NCI-H2029 (cell line): ENCODE measurements at places on chromosomes 13 and 19.

DNA sequence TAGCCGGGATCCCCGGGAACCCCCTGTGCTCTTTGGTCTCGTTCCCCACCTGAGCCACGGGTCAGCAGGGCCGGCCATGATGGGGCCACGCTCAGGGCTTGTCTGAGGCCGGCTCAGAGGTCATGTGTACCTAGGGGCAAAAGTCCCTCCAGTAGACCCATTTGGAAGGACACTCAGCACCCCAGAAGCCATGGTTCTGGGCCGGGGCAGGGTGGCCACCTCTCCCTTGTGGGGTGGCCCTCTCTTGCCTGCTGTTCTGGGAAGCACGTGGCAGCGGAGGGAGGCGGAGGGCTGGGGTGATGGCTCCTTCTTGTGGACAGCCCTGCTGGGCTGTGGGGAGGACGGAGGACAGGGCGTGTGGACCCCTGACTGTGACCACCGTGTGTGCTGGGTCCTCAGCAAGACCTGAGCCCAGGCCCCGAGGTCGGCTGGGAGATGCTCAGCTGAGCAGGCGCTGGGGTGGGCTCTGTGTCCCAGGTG, 6.4 kb upstream of the PEAK3 start:
- DNase-seq, result no peak

DNA sequence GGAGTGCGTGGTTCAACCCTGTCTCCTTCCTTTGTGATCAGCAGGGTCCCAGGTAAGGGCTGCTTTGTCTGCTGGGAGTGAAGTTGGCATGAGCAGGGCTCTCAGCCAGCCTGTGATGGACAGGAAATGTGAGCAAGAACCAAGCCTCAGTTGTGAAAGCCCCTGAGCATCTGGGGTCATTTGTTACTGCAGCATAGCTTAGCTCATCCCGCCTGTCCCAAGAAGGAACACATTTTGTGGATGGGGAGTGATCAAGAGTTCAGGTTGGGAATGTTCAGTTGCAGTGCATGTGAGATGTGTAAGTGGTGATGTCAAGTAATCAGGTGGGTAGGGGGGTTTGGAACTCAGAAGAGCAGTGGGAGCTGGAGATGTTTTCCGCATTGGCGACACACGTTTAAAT, 152.4 kb downstream of the DPF1 start:
- no peak for DNase-seq

DNA sequence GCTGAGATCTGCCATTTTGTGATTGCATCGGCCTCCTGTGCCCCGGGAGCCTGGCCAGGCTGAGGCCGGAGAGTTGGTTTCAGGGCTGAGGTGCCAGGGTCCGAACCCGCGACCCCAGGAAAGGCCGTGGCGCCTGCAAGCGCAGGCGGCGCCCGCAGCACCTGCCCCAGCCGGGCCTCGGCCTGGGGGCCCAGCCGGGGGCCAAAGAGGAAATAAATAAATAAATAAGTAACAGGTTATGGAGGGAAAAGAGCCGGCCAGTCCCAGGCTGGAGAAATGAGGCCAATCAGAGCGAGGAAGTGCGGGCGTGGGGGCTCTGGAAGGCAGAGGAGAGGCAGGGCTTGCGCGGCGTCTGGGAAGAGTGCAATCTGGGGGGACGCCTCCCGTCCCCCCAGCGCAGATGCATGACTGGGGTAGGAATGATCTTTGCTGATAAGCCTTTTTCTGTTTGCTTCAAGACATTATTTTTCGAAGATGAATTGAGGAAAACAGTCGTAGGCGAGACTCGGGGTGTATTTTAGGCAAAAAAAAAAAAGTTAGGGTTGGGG, 145.6 kb upstream of the ZNF536 start:
- no peak for DNase-seq

DNA sequence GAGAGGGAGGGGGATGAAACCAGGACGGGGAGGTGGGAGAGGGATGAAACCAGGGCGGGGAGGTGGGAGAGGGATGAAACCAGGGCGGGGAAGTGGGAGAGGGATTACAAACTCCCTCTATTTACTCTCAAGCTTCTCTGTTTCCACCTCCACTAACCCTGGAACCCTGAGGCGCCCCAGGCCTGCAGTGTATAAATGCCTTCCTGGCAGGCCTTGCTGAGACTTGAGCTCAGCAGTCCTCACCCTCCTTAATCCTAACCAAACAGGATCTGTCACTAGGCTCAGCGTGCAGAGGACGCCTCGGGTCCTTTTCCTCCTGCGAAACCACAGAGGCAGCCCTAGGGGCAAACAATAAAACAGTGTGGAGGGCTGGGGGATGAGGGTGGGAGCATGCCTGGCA, 32.1 kb upstream of the OR1M1 start:
- no peak for DNase-seq

DNA sequence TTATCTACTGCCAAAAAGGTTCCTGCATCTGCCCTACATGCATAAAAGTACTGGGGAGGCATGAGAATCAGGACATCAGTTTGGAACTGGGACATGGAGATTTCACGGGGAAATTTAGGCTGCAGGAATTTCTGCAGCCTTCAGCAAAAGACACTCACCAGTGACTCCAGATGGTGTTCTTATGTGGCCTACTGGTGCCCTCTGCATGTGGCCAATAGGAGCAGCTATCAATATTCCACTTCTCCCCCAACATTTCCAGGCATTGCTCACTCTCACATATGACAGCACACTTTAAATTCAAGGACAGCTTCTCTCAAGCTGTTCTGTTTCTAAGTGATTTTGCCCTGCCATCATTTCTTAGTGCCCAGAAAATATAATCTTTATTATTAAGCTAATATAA, 570.5 kb upstream of the ARGLU1 start:
- no peak for DNase-seq

GRCh38 chr13:45209229-45209628, 8.4 kb upstream of the KCTD4 start:
- DNase-seq, result no peak

DNA sequence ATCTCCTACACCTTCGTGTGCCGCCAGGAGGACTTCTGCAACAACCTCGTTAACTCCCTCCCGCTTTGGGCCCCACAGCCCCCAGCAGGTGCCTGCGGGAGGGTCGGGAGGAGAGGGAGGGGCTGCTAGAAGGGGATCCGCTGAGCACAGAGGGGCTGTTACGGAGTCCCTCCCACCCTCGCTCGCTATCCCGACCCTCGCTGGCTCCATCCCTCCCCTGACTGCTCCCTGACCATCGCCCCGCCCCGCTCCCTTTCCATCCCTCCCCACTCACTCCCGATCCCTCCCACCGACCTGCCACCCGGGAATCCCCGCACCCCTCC, 780 bp downstream of the CD177 start:
- DNase-seq, result no peak

DNA sequence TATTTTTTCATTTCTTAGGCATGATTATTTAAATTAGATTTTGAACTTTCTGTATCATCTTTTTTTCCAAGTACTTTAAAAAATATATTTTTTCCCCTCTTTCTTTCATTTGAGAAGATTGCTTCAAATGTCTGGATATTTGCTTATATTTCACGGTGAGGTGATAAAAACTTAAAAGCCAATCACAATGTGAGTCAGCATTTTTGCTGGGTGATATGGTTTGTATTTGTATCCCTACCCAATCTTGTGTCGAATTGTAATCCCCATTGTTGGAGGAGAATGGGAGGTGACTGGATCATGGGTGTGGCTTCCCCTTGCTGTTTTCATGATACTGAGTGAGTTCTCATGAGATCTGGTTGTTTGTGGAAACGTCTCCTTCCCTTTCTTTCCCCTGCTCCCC, 320.5 kb downstream of the OXGR1 start:
- no peak for DNase-seq

DNA sequence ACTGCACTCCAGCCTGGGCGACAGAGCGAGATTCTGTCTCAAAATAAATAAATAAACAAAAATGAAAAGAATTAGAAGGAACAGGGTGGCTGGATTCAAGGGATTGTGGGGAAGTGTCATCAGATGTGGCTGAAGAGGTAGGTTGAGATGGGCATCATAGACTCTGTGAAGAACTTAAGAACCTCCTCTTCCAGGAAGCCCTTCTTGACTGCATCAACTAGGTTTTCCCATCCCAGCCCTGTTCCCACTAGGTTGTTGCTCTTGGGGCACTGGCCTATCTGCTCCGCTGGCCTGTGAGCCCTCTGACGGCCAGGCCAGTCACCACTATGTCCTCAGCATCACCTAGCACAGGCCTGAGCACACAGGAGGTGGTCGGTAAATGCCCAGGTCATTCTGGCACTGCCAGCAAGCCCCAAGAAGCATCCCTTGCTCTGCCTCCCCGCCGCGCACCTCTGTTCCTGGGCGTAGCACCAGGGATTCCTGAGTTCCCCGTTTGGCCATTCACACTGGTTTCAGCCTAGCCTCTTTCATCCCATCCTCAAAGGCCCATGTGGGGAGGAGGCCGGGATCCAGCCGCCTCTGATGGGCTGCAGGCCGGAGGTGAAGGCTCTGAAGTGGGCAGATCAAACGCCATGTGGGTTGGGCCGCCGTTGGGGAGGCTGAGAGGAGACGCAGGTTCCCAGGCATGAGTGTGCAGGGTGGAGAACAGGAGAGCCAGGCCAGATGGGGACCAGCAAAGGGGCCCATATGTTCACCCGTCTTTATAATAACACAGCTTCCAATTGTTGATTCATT, 27.6 kb upstream of the SLC1A5 start:
- no peak for DNase-seq

DNA sequence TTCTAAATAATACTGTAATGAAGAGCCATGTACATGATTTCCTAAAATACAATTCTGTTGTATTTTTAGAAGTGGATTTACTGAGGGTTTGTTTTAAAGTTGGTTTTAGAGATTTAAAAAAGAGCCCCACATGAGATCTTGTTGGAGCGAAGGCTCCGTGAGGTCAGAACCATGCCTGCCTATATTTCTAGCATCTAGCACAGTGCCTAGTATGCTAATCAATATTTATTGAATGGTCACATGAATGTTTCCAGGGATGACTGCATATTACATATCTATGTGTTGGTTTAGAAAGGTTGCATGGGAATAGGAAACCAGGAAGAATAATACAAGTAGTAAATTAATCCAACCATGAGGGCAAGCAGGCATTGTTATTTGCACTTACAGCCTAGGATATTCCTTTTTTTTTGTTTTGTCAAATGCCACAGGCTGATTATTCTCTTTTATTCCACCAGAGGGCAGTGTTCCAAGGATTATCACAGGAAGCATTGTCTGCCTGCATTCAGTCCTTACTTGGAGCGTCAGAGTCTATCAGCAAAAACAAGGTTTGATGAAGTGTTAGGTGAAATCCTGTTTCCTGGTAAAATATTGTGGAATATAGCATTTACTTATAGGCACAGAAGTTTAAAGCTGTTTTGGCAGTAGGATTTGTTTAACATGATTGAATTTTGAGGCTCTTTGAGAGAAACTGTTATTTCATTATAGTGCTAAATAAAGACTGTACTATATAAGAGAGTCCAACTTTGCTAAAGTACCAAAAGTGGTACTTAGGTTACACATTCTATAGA, 46.8 kb downstream of the COG3 start:
- peak; percentile 37 for DNase-seq

GRCh38 chr13:53074114-53074513, 45.5 kb downstream of the OLFM4 start:
- DNase-seq, result no peak

DNA sequence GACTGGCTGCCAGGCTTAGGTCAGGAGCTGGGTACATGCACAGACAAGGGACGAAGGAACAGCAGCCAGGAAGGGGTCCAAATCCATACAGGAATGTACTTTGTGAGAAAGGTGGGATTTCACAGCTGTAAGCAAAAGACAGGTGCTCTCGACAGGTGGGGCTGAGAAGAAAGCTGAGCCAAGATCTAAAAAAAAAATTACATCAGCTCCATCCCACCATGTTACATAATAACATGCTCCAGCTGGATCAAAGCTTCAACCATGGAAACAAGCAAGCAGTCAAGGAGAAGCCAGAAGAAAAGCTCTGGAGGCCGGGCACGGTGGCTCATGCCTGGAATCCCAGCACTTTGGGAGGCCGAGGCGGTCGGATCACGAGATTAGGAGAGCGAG, 8.0 kb downstream of the UBXN6 start:
- no peak for DNase-seq

GRCh38 chr13:76903544-76904162, 17.4 kb upstream of the KCTD12 start:
- peak; percentile 48 for DNase-seq

DNA sequence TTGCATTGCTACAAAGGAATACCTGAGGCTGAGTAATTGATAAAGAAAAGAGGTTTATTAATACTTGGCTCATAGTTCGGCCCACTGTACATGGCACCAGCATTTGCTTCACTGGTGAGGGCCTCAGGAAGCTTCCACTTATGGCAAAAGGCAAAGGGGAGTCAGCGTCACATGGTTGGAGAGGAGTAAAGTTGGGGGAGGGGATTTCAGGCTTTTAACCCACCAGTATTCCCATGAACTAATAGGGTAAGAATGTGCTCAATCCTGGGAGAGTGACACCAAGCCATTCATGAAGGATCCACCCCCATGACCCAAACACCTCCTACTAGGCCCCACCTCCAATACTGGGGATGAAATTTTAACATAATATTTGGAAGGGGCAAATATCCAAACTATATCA, 82.5 kb upstream of the MYCBP2 start:
- DNase-seq, result no peak

- DNase-seq, result peak; percentile 66
Observed at GRCh38 chr19:46288896-46289588, 7.8 kb upstream of the HIF3A start.

- DNase-seq, result no peak
Observed at GRCh38 chr19:14002571-14003250, 3.4 kb downstream of the RFX1 start.

- no peak for DNase-seq
Observed at GRCh38 chr13:38755793-38756192, 68.9 kb downstream of the FREM2 start.

GRCh38 chr13:113647351-113648215, 10.4 kb downstream of the ATP4B start:
- DNase-seq, result peak; percentile 77

DNA sequence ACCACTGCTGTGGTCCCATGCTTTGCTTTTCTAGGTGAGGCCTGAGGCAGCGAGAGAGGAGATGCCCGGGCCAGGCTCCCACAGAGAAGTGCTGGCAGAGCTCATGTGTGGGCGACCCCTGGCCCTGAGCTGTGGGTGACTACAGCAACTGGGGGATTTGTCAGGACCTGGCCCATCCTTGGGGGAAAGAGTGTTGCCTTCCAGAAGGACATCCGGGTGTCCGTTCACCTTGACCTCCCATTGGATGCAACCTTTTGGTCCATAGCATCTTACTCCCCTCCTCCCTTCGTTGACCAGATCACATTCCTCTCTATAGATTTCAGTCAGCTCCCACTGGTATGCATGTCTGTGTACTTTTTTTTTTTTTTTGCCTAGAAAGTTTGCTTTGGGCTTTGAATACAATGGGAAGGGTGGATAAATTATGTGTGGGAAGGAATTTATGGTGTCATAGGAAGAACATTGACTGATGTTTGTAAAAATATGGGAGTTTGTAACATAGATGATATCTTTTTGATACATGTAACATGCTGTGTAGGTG, 84.2 kb upstream of the RNF113B start:
- DNase-seq, result no peak

DNA sequence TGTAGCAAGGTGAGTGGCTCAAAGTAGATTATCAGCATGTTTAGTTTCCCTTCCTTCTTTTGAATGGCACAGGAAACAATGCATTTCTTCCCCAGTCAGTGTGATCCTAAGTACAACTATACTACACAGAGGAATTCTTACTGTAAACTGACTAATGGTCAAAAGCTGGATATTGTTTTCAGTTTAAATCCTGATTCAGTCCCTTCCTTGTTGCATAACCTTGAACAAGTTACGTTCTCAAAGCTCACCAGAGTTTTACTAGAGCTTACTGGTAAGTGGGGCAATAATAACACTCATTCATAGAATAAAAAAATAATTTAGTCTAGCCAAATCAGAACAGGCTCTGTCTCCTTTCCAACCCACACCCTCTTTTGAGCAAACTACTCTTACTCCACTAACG, 180.1 kb downstream of the POSTN start:
- no peak for DNase-seq

- no peak for DNase-seq
Observed at GRCh38 chr13:73039201-73040108, 19.4 kb upstream of the KLF5 start.
